ENCODE measurements at places on chromosomes 5 and 9.

DNA sequence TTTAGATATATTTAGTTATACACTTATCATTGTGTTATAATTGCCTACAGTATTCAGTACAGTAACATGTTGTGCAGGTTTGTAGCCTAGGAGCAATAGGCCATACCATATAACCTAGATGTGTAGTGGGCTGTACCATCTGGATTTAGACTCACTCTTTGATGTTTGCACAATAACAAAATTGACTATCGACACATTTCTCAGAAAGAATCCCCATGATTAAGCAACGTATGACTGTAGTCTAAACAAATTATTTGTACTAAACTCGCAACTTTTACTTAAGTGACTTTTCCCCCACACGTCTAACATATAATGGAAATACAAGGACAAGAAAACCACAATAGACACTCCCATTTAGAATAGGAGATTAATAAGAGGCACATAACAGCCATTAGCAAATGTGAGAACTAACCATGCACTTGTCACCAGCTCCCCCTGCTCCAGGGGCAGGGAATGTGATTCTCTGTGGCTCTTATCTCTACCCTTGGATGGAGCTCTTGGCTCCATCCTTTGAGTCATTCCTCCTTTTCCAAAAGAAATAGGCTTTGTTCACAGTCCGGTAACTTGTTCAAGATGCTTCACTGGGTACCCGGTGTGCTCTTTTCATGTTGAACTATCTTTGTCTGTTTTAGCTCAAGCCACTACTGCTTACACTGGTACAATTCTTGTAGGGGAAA lies 8.7 kb upstream of the B4GALT1 start:
- DNase-seq = no peak

DNA sequence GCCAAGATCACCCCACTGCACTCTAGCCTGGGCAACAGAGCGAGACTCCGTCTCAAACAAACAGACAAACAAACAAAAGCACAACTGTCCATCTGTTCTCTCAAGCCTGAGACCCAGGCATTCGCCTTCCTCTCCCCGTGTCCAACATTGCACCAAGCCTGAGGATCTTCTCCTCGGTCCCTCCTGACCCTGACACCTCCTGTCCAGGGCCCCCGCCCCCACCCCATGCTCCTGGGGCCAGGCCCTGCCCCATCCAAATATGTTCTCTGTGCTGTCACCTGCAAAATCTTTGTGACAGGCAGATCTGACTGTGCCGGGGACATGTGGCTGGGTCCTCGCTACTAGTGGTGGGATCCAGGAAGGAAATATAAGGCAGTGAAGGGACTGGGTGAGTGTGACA lies 33.4 kb upstream of the UNC5A start:
- DNase-seq = no peak

GRCh38 chr5:14726066-14726838 lies 61.7 kb downstream of the OTULIN start:
- no peak for DNase-seq

- no peak for DNase-seq
Observed at GRCh38 chr9:107079589-107079988, 203.5 kb upstream of the RAD23B start.

GRCh38 chr9:74940600-74940999 lies 12.1 kb downstream of the C9orf40 start:
- DNase-seq = no peak
